ENCODE measurements at places on chromosomes 11 and 22.

DNA sequence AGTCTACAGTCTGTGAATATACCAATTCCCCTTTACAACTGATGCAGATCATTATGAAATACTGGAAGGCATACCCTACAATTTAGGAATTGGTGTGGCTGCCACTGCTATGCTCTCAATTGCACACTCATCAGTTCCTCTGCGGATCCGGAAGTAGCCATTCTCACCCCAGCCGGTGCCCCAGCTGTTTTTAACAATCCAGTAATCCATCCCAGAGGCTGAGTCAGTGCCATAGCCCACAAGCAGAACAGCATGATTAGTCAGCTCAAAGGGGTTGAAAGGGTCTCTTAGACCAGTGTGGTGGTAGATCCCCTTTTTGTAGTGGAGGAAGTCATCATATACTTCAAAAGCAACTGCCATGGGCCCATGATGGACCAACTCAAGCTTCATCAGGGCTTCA lies 43.6 kb downstream of the CTSC start:
- DNase-seq, result no peak

- no peak for DNase-seq
Measured at GRCh38 chr11:35717043-35717442, 54.5 kb downstream of the TRIM44 start.

DNA sequence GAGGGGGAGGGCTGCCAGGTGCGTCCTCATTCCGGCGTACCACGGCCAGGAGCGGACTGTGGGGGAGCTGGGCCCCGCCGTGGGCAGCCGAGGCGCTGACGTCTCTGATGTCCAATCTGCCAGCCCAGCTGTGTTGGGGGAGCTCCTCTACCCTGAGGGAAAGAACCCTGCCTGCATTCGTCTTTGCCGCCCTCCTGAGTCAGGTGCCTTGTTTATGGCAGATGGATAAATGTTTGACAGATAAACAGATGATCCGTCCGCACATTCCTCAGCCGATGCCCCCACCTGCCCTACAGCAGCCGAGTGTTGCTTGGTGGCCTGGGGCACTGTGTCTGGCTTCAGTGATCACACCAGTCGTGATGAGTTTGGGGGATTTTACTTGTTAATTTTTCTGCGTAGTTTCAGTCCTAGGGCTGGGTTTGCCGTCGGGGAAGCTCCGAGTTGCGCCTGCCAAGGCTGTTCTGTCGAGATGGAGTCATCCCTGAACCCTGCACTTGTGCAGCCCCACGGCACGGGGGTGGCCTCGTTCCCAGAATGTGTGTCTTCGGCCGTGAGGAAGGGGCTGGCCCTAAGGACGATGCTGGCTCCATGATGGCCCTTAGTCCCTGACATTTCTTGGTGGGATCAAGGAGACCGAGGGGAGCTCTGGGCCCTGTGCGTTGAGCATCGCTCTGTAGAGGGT lies 1083.9 kb downstream of the BRD1 start:
- DNase-seq, result no peak

- DNase-seq, result no peak
Measured at GRCh38 chr11:11477695-11478420, 124.8 kb upstream of the CSNK2A3 start.

DNA sequence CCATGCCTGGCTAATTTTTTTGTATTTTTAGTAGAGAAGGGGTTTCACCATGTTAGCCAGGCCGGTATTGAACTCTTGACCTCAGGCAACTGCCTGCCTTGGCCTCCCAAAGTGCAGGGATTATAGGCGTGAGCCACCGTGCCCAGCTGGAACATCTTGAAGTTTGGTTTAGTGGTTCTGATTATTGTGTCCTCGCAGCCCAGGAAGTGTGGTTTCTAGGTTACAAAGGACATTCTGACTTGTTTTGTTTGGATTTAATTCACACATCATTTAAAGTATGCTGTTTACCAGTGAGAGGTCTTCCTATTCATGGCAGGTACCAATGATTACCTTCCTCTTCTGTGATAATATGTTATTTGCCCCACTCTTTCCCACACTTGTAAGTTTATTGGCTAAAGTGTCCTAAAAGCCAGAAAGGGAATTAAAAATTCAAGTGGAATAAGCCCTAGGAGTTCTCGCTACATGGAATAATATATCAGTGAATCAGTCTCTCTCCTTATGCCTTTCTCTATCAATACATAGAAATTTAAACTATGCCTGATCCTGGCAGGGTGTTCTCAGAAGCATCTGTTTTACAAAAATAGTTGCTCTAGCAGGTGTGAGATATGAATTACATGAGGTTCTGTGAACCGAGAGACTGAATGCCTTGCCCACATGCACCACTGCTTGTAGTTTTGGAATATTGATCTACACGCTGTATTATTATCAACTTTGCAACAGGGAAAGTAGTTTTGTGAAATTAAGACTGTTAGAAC lies 263.1 kb downstream of the DDX10 start:
- DNase-seq, result no peak

DNA sequence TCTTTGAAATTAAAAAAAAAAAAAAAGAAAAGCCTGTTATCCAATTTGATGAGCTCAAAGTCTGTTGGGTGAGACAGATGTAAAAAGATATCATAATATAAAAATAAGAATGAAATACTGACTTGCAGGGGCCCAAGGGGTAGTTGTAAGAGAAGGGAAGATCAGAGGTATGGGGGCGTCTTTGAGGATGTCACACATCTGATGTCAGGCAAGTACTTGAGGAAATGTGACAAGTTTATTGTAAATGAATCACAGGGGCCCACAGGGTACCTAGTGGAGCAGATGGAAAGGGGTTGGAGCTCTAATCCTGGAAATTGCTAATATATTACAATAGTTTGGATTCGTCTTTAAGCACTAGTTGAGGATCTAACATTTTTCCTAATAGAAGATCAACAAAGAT lies 131.6 kb downstream of the MAML2 start:
- DNase-seq, result no peak

- DNase-seq, result no peak
Measured at GRCh38 chr22:40679249-40679963, at the start of gene MCHR1. Gene MCHR1, plus strand, starts transcription at chr22:40679484. Its CDS starts 169 bp downstream, at chr22:40679653.

- no peak for DNase-seq
Measured at GRCh38 chr11:12260731-12261521, 116.4 kb upstream of the PARVA start.

GRCh38 chr11:66070604-66071380 lies 720 bp downstream of the PACS1 start:
- DNase-seq, result no peak

DNA sequence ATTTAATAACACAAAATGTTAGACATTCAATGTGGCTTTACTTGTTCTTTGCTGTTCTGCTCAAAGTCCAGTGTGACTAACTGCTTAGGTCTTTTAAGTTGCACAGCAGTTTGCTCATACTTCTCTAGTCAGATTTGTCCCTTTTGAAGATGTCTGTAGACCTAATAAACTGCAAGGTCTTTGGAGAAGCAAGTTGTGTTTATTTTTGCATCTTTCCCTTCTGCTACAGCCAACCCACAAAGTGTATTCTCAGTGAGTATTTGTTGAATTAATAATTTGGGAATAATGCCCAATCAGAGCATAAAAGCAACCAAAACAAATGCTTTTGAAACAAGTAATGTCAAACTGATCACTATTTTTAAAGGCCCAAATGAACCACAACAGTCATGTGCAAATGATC lies 312.5 kb downstream of the CADM1 start:
- DNase-seq, result no peak

DNA sequence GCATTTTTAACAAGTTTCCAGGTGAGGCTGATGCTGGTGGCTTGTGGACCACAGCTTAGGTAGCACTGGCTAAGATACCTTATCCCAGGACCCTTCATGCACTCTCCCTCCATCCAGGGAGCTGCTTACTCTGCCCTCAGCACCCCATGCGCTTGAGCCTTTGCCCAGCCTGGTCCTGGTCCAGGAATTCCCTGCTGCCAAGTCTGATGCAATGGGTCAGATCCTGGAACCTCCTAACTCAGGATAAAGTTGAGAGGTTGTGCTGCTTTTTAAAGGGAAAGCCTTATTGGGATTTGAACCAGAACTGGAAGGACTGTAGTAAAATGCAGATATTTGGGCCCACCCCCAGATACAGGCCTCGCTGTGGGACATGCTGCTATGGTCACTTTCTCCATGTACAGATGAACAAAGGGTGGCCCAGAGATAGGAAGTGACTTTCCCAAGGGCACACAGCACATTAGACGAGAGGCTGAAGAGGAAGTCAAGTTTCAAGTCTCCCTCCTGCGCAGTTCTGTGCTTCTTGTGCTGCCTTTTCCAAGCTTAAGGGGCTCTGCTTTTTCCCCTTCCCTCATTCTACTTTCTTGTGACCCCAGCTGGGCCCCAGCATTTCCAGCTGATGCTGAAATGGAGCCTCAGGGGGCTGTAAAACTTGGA lies 824 bp upstream of the LGALS12 start:
- no peak for DNase-seq

DNA sequence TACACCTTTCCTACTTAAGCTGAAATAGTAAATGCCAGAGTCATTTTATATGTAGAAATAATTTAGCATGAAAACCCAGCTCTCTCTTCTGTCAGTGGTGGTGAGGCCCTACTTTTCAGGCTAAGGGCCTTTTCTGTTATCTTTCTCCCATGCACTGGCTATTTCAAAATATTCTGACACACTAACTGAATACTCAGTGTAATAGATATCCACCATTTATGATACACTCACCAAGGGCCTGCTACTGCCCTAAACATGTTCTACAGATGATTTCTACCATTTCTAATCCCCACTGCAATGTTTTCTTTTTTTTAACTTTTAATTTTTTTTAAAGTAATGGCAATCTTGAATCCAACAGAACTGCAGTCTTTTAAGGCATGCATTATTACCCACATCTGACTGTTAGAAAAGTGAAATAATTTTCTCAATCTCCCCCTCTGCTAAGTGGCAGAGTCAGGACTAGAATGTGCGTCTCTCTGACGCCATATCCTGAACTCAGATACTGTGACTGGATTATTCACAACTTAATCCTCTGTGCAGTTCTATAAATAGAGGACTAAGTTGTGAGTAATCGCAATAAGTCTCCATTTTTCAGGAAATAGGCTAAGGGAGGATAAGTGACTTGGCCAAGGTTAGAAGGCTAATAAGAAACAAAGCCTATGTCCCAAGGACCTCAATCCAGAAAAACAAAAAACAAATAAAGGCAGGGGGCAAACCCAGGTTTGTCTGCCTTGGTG lies 44.0 kb downstream of the GRAMD1B start:
- DNase-seq, result no peak

DNA sequence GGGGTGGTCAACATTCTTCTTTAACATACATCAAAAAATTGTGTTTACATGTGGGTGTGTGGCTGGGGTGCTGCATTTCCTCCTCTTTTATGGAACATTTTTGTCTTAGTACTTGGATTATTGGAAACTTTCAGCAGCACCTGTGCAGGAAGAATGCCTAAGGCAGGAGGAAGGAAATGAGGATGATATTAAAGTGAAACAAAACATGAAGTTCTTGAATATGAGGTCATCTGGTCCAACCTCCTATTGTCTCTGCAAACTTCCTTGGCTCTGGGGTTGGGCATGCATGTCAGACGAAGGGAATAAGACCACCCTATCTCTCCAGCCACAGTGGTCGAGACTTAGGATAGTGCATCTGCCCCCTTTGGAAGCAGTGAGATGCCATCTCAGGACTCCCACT lies 20.6 kb upstream of the OR9Q1 start:
- no peak for DNase-seq

GRCh38 chr11:124928942-124929665 lies 6.7 kb downstream of the HEPACAM start:
- DNase-seq, result no peak

- DNase-seq, result no peak
Measured at GRCh38 chr11:65316227-65317024, 1.8 kb downstream of the CDC42EP2 start.

DNA sequence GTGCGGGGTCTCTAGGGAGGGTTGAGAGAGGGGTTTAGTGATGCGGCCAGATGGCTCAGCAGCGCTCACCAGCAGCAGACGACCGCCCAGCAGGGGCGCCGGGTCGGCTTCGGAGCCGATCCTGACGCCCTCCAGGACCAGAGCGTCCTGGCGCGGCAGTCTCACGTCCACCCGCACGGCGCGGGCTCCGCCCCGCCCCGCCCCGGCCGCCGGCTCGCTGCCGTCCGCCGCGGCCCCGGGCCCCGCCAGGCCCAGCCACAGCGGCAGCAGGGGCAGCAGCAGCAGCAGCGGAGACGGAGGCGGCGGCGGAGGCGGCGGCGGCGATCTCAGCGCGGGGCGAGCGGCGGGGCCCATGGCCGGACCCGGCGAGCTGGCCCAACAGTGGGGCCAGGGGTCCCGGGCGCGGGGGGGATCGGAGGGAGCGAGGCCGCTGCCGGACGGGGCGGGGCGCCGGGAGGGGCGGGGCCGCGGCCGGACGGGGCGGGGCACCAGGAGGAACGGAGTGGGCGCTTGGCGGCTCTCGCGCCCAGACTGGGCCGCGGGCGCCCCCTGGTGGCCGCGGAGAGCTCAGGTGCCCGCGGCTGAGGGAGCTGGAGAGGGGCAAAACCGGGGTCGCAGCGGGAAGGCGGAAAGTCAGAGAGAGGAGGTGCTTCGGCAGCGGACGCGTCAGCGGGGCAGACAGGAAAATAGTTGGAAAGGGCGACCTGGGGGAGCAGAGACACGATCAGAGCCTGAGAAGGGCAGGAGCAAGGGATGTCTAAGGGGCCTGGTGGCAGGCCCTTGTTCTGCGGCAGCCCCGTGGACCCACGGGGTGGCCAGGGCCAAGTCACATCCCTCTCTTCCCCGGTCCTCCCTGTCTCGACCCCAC lies at the start of gene RNF215:
RNF215 (minus strand) TSS at position 452 of the 868 bp plus-strand sequence; CDS start at position 354, 98 bp downstream.
- peak; percentile 48 for DNase-seq

DNA sequence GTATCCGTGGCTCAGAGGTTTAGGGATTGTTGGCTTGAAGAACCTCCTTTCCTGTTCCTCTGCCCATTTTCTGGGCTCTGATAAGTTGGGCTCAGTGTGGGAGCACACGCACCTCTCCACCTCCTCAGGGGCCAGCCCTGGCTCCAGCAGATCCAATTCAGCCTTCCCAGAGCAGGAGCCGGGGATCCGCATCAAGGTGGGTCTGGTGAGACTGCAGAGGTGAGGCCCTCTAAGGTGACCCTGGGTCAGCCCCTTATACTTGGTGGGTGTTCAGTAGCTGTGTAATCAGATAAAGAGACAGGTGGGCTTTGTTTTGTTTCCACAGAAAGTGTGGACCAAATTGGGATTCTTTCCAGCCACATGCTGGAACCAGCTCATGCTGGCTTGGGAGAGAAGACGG lies 1466.0 kb downstream of the TBC1D22A start:
- no peak for DNase-seq

- no peak for DNase-seq
Measured at GRCh38 chr11:4809246-4809645, 5.1 kb upstream of the OR52R1 start.

DNA sequence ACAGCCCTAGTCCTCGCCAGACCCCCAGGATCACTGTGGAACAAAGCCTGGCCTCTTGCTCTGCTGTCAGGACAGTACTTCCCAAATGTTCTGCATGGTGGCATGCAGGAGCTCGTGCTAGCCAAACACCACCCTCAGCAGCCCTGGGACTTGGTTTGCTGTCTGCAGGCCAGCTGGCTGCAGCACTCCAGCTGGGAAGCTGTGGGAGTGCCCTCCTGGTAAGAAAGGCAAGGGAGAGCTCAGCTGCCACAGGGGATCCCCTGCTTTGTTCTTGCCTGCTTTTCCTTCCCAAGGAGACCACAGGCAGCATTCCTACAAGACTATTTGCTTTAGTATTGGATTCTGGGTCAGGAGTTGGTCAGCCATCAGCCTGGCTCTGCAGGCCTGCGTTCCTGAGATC lies 27.9 kb downstream of the TCIRG1 start:
- DNase-seq, result no peak
